ENCODE measurements at places on chromosomes 7 and 10. TPM values are rescaled to one million over a fixed set of nuclear protein-coding genes. Genes with fewer than 3 reads are reported as not detected.
A peak's percentile ranks its signal among the peaks of the same experiment; 100 is the strongest.

- H3K4me3 ChIP-seq: no peak overlapping the region
- H3K27ac ChIP-seq: no peak overlapping the region
- no peaks in the 10 kb centered on the region for H3K4me1 ChIP-seq
- DNase-seq: no peak
These were observed 49.3 kb upstream of the HBP1 start for GRCh38 chr7:107119376-107120105.

DNA sequence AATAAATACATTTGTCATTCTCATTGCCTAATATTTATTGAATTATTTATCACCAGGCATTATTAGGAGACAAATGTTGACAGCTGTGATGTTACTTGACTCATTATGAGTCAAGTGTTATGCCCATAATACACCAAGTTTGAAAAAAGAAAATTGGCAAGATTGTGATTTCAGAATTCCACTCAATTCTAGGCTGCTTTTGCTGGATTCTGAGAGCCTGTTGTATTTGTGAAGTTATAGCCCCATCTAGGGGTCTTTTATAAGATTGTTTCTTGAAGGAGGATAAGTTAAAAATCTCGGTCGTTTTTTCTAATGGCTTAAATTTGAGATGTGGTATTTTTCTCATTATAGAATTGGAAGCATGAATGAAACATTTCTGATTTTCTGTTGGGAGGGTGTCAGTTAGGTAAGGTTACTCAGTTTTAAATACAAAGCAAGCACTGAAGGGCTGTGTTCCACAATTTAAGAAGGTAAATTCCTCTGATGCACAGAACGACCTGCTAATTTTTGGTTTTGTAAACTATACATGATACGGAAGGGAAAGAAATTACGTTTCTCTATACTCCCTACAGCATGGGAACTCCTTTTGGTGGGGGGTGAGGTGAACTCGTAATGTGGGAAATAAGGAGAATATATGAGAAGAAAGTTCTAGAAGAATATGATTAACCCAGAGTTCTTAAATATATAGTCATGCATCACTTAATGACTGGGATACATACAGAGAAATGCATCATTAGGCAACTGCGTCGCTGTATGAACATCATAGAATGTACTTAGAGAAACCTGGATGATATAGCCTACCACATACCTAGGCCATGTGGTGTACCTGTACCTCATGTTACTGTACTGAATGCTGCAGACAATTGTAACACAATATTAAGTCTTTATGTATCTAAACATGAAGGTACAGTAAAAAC, 2.6 kb downstream of the STK31 start:
- DNase-seq: peak; percentile 30
- H3K36me3 ChIP-seq: no peaks in the 10 kb centered on the region
- no peak overlapping the region for H3K4me3 ChIP-seq
- no peak overlapping the region for H3K27ac ChIP-seq
- no peaks in the 10 kb centered on the region for H3K27me3 ChIP-seq
- H3K4me1 ChIP-seq: no peaks in the 10 kb centered on the region

DNA sequence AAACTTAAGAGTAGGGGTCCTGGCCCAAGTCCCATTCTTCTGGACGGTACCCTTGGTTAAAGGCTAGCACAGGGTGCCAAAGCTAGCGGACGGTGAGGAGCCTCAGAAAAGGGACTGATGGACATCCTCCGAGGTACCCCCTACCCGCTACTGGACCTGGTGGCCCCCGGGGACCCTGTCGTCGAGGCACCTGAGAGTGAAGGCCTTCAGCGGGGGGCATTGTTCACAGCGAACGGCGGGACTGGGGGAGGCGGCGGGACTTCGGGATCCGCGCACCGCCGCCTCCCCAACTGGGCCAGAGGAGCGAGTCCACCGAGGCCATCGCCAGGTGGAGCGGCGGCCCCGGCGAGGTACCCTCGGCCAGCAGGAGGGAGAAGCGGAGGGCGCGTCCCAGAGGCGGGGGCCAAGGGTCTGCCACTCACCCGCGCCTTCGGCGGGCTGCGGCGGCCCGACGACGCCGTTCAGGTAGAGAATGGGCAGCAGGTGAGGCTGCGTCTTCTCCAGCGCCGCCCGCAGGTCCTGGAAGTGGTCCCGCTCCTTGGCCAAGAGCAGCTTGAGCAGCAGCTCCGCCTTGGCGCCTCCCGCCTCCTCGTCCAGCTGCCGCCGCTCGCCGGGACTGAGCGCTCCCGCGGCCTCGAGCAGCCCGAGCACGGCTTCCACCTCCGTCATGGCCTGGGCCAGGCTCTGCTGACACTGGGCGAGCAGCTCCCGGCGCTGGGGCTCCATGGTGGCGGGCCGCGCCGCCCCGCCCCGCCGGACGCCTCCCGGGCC, 575 bp downstream of the DLG5 start:
- H3K27ac ChIP-seq: no peak overlapping the region
- H3K36me3 ChIP-seq: no peaks in the 10 kb centered on the region
- H3K27me3 ChIP-seq: peaks cover 35% of the 10 kb centered on the region
- peaks cover 11% of the 10 kb centered on the region for H3K4me1 ChIP-seq
- peak overlapping the region; percentile 39 for H3K4me3 ChIP-seq
- no peak for DNase-seq

- DNase-seq: no peak
- H3K4me1 ChIP-seq: no peaks in the 10 kb centered on the region
- no peaks in the 10 kb centered on the region for H3K27me3 ChIP-seq
- H3K36me3 ChIP-seq: no peaks in the 10 kb centered on the region
These were observed 168.0 kb downstream of the SORCS1 start for GRCh38 chr10:106996510-106996909.

The FEZF1 gene
- total RNA-seq: under 0.01 TPM

- H3K27ac ChIP-seq: no peak overlapping the region
- H3K4me1 ChIP-seq: peaks cover 36% of the 10 kb centered on the region
- no peaks in the 10 kb centered on the region for H3K27me3 ChIP-seq
These were observed 210.0 kb downstream of the MAD1L1 start for GRCh38 chr7:2022737-2023250.

DNA sequence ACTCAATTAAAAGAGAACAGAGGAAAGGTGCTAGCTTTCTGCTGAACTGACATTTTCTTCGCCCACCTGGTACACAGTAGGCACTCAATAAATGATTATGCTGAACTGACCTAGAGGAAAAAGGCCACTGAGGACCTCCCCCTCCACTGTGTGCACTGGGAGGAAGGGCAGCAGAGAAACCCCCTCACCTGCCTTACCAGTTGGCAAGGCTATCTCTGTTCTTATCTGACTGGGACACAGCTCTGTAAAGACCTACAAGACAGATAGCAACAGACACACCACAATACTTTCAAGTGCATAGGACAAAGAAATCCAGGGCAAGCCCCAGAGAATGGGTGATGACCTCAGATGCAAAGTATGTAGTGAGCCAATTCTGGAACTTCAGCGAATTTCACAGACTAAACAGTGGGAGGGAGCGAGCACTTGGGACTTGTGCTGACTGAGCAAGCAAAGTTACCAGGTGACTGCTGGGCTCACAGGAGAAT, 30.4 kb downstream of the PDLIM1 start:
- no peak overlapping the region for H3K27ac ChIP-seq
- no peak overlapping the region for H3K4me3 ChIP-seq
- no peak for DNase-seq

DNA sequence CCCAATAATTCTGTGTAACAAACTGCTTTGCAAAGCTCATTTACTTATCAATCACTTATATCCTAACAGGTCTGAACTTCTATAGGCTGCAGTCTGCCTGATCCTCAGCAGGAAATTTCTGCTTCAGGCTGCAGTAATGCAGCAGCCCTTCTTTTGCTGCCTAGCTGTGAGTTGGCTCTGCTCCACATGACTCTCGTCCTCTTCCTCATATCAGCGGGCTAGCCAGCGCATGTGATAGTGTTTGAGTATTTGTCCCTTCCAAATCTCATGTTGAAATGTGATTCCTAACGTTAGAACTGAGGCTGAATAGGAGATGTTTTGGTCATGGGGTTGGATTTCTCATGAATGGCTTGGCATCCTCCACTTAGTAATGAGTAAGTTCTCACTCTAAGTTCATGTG, 387.8 kb downstream of the SEMA3D start:
- H3K36me3 ChIP-seq: no peaks in the 10 kb centered on the region
- DNase-seq: no peak
- H3K4me1 ChIP-seq: no peaks in the 10 kb centered on the region
- H3K27me3 ChIP-seq: no peaks in the 10 kb centered on the region
- H3K27ac ChIP-seq: no peak overlapping the region
- no peak overlapping the region for H3K4me3 ChIP-seq

The PILRB gene
- 19.5 TPM for total RNA-seq

The CYP3A4 gene
- total RNA-seq: 11.0 TPM

GRCh38 chr7:31202801-31203200, 137.7 kb downstream of the NEUROD6 start:
- H3K27ac ChIP-seq: no peak overlapping the region
- H3K27me3 ChIP-seq: no peaks in the 10 kb centered on the region
- DNase-seq: no peak
- no peaks in the 10 kb centered on the region for H3K36me3 ChIP-seq

The TDRD1 gene
- total RNA-seq: 0.52 TPM

- DNase-seq: no peak
- H3K27ac ChIP-seq: no peak overlapping the region
- no peak overlapping the region for H3K4me3 ChIP-seq
- no peaks in the 10 kb centered on the region for H3K27me3 ChIP-seq
- H3K36me3 ChIP-seq: no peaks in the 10 kb centered on the region
These were observed 41.8 kb downstream of the UNC5B start for GRCh38 chr10:71253981-71254818.

GRCh38 chr7:130386876-130387275, 6.6 kb downstream of the CPA1 start:
- peaks cover 6% of the 10 kb centered on the region for H3K4me1 ChIP-seq
- H3K27ac ChIP-seq: no peak overlapping the region
- no peak for DNase-seq
- H3K36me3 ChIP-seq: no peaks in the 10 kb centered on the region
- H3K27me3 ChIP-seq: no peaks in the 10 kb centered on the region

The TMEM196 gene
- total RNA-seq: 0.05 TPM

The FOXI2 gene
- 0.05 TPM for total RNA-seq

The DNAJC12 gene
- 4.4 TPM for total RNA-seq

- no peak for DNase-seq
- H3K27me3 ChIP-seq: no peaks in the 10 kb centered on the region
- no peak overlapping the region for H3K4me3 ChIP-seq
These were observed 1.1 kb downstream of the PIK3AP1 start for GRCh38 chr10:96719200-96719599.

The TMEM248 gene
- 46.8 TPM for total RNA-seq

The TECPR1 gene
- 12.7 TPM for total RNA-seq

DNA sequence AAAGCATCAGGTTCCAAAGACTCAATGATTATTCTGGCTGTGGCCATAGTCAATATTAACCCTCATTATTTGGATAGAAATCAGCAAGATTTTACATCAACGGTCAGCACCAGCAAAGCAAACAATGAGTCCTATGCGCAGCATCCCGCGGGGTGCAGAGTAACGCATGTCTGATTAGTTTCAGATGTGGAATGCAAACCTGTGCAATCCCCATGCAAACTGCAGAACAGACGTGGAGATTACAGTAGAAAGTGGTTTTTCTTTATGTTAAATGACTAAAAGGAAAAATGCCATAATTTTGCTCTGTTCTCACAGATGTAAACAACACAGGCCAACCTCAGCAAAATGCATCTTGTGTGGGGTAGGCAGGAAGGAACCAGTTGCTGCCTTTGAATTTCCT, 258.1 kb upstream of the GRB10 start:
- no peaks in the 10 kb centered on the region for H3K36me3 ChIP-seq
- no peaks in the 10 kb centered on the region for H3K27me3 ChIP-seq
- H3K27ac ChIP-seq: no peak overlapping the region
- no peaks in the 10 kb centered on the region for H3K4me1 ChIP-seq
- DNase-seq: no peak

DNA sequence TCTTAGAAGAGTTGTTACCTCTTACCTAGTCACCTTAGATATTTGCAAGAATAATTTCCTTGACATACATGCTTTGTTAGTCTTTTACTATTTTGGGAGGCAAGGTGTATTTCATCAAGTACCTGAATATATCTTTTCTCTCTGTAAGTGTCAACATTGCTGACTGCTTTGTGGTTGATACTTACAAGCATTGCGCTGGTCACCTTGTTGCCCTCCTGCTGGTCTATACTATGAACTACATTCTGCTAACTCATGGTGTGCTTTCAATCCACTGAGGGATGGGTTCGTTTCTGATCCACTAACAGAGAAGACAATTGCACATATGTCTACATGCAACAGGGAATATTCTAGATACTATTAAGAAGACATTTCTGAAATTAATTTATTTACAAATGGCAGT, 837.8 kb upstream of the COBL start:
- no peak for DNase-seq
- H3K27ac ChIP-seq: no peak overlapping the region
- H3K27me3 ChIP-seq: no peaks in the 10 kb centered on the region
- H3K4me1 ChIP-seq: no peaks in the 10 kb centered on the region
- no peaks in the 10 kb centered on the region for H3K36me3 ChIP-seq

DNA sequence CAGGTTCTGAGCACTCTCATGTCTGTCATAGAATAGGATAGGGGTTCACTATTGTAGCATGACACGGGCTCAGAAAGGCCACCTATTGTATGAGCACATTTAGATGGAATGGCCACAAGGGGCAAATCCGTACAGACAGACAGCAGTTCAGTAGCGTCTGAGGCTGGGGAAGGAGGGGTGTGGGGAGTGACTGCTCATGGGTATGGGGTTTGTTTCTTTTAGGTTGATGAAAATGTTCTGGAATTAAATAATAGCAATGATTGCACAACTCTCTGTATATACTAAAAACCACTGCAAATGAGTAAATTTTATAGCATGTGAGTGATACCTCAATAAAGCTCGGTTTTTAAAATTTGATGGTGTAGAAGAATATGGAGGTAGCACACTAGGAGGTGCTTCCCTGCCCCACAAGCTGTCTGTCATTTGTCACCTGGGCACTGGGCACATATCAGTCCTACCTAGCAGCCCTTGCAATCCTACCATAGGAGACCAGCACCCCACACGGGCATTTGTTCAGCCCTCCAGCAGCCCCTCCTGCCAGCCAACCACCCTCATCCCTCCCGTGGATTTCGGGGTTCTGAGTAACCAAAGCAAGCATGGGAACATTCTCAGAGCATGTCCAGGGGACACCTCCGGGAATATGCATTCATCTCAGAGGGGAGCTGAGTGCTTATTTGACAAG, 35.2 kb downstream of the KCNMA1 start:
- H3K27ac ChIP-seq: no peak overlapping the region
- no peak overlapping the region for H3K4me3 ChIP-seq
- no peak for DNase-seq
- H3K4me1 ChIP-seq: peaks cover 17% of the 10 kb centered on the region

GRCh38 chr7:149321978-149322541, 60.1 kb downstream of the ZNF783 start:
- no peak for DNase-seq
- H3K27ac ChIP-seq: no peak overlapping the region
- no peaks in the 10 kb centered on the region for H3K27me3 ChIP-seq
- no peaks in the 10 kb centered on the region for H3K4me1 ChIP-seq

The ATOH7 gene
- total RNA-seq: 0.05 TPM

The CHST3 gene
- total RNA-seq: 5.9 TPM

The TMEM26 gene
- total RNA-seq: 3.4 TPM

GRCh38 chr7:100577103-100577502, 3.4 kb upstream of the SAP25 start:
- no peak overlapping the region for H3K4me3 ChIP-seq
- H3K36me3 ChIP-seq: peaks cover 92% of the 10 kb centered on the region
- peaks cover 7% of the 10 kb centered on the region for H3K4me1 ChIP-seq
- no peaks in the 10 kb centered on the region for H3K27me3 ChIP-seq
- DNase-seq: no peak
- no peak overlapping the region for H3K27ac ChIP-seq

- H3K4me1 ChIP-seq: no peaks in the 10 kb centered on the region
- H3K36me3 ChIP-seq: no peaks in the 10 kb centered on the region
- H3K27me3 ChIP-seq: no peaks in the 10 kb centered on the region
- no peak overlapping the region for H3K27ac ChIP-seq
- no peak for DNase-seq
- no peak overlapping the region for H3K4me3 ChIP-seq
These were observed 43.8 kb upstream of the PRKG1 start for GRCh38 chr10:51030480-51030879.
